IPS DF 19.7 (cell line): ENCODE measurements at places on chromosomes 4 and X.

DNA sequence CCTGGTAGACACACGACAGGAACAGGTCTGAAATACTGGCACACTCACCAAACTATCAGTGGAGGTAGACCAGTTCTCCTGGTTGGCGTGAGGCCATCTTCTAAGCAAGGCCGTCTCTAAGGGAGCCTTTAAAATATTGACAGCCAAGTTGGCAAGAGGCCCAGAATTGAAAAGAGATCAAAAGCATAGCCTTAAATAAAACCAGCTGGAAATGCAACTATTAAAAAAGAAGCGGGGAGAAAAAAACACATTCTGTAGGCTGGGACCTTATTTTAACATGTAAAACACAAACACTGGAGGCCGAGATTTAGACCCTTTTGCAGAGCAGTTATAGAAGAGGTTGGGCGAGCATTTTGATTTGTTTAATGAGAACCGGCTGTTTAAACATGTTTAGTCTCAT, 233.0 kb upstream of the CLNK start:
- no peak for DNase-seq

DNA sequence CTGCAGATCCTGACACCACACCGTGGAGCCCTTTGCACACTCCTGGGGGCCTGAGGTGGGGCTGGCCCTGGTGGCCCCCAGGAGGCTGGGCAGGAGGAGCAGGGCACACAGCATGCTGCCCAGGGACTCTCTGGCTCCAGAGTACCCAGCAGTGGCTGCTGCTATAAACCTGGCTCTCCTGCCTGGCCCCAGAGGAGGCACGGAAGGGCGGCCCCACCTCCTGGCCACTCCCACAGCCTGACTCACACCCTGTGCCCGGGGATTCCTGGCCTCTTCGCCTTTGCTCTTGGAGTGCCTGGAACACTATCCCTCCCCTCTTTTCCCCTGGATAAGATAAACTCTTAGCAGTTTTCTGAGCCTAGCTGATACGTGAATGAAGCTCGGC, at the start of gene PSAPL1:
PSAPL1 (minus strand) TSS at position 165 of the 385 bp plus-strand sequence; CDS start at position 114, 51 bp downstream.
- DNase-seq: peak; percentile 17

- no peak for DNase-seq
Measured at GRCh38 chrX:101803451-101803850, 128.4 kb downstream of the ZMAT1 start.

GRCh38 chr4:20565075-20565721, 135.1 kb upstream of the PACRGL start:
- DNase-seq: no peak

DNA sequence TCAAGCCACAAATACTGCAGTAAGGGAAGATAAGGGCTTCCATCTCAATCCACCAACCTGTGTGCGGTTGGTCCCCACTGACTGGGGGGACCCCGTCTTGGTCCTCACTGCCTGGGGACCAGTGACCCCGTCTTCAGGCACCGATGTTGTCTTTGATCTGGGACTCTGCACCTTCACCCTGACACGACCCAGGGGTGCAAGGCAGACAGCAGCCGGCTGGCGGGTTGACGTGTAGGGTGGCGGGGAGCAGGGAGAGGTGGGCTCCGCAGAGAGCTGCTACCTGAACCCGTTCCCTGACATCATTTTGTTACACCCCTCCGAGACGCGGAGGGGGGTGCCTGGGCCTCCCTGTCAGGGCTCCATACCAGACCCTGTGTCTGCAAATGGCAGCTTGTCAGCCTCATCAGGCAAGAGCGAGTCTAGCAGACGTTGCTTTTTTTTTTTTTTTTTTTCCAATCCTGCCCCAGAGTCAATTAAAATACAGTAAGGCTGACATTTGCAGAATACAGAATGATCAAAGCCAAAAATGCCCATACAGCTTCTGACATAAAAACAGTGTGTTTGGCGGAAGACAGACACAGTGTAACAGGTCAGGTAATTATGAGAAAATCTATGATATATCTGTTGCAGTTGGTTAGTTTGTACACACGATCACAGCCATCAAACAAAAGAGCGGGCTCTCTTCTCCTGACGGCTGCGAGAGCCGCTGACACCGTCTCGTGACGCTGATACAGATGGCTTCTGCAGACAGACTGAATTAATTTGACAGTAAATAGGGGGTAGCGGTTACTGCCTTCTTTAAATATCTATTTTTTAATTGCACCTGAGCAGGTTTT, 118.6 kb downstream of the CRLF2 start:
- no peak for DNase-seq
